Lung microvascular endothelial cell (primary cell): ENCODE measurements at places on chromosomes 6 and 20. TPM values are rescaled to one million over a fixed set of nuclear protein-coding genes. Genes with fewer than 3 reads are reported as not detected.

- no peak for DNase-seq
These were observed 19.1 kb downstream of the NKX2-4 start for GRCh38 chr20:21378259-21378658.

Gene TCP11
- total RNA-seq: not detected in 2 replicates

DNA sequence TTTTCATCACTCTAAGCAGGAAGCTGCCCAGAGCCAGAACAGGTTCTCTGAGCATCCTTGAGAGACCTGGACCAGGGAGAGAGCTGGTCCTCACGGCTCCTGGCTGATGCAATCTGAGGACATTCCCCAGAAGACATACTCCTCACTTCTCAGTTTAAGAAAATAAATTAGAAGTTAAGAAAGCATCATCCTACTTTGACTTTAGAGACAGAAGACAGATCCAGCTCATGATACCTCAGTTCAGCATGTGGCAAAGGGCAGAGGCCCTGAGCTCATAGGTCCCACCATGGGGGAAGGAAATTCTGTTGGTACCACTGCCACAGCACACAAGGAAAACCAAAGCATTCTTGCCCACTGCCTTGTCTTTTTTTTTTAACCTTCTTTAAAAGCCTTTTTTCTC is 378.1 kb upstream of the JARID2 start:
- DNase-seq: no peak

- no peak for DNase-seq
These were observed 552.3 kb upstream of the CITED2 start for GRCh38 chr6:139926711-139927110.

Gene NEURL2
- 2.2 and 3.0 TPM in 2 replicates for total RNA-seq

Gene IL20RA
- total RNA-seq: 0.40 and 0.44 TPM in 2 replicates

GRCh38 chr6:2876210-2877056 is 26.7 kb downstream of the SERPINB9 start:
- peak; percentile 98 for DNase-seq

Gene MICB
- 5.0 and 9.8 TPM in 2 replicates for total RNA-seq
